Activated CD8-positive, alpha-beta memory T cell treated with anti-CD3 and anti-CD28 coated beads, Interleukin-2, amount 10 ng/mL, durations not matched to agents 7 days and 5 days (primary cell): ENCODE measurements at places on chromosomes 6 and 20.
A peak's percentile ranks its signal among the peaks of the same experiment; 100 is the strongest.

- no peaks in the 10 kb centered on the region for H3K36me3 ChIP-seq
- no peak for DNase-seq
- no peak overlapping the region for H3K27ac ChIP-seq
- no peaks in the 10 kb centered on the region for H3K4me1 ChIP-seq
Measured at GRCh38 chr20:13533946-13534345, 104.8 kb downstream of the TASP1 start.

- peak overlapping the region; percentile 28 for H3K4me3 ChIP-seq
- H3K27me3 ChIP-seq, result peaks cover 4% of the 10 kb centered on the region
- DNase-seq, result peak; percentile 89
- peak overlapping the region; percentile 80 for H3K27ac ChIP-seq
- peaks cover 17% of the 10 kb centered on the region for H3K4me1 ChIP-seq
Measured at GRCh38 chr6:34182751-34183531, 37.1 kb upstream of the GRM4 start.

DNA sequence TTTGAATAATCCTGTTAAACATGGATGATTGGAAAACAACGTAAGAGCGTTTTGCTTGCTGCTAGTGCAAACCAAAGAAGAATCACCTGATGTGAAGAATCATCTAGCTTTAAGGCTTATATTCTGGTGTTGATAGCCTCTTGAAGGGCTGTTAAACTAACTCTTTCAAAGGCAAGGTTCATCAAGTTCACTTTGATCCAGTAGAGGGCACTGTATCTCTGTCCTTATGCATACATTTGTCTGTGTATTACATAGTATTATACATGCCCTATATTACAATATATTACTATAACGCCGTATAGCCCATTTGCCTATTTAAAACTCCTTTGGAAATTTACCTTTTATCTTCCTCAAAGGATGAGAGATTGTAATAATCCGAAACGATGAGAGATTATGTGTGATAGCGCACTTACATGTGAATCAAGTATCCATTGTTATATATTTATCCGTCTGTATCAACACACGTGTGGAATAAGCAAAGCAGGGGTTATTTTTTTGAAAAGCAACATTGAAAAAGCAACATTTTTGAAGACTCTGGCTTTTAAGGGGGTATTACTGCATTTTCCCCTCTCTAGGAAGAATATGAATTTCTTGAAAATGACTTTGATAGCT lies 50.8 kb upstream of the NRN1 start:
- no peaks in the 10 kb centered on the region for H3K4me1 ChIP-seq
- H3K27me3 ChIP-seq, result peaks cover 31% of the 10 kb centered on the region
- H3K36me3 ChIP-seq, result no peaks in the 10 kb centered on the region

DNA sequence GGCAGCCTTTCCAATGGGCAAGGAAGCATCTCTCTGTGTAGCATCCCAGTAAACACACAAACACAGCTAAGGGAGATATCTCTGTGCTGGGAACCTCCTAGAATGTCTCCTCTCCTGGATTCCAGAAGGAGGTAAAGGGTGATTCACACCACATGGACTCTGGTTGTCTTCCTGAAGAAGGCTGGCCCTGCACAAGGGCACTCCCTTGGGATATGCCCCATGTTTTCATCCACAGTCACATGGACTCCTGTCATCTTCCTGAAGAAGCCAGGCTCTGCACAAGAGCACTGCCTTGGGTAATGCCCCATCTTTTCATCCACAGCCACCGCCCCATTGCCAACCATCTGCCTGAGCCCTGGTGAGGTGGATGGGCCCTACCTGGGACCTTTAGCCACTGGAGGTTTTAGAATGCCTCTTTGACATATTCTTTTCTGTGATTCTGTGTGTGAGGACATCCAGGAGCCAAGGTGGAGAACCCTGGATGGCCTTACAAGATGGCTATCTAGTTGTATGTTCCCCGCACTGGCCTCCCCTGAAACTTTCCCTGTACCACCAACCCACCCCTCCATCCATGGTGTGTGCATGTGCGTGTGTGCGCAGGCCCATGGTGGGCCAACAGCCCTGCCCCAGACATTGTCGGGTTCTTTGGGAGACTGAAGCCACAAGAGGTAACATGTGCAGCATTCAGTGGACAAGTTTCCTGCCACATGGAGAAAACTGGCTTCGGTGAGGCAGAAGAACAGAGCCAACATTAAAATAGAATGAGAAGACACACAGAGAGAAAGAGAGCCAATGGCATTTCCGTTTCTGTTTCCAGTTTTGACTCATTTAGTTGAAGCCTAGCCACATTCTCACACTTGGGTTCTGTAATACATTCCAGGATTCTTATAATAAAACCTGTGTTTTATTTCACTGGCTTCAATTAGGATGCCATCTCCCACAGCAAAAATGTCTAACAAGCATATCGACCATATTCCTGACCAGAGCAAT lies 110.2 kb upstream of the CST7 start:
- no peak overlapping the region for H3K27ac ChIP-seq
- H3K4me1 ChIP-seq, result peaks cover 10% of the 10 kb centered on the region
- H3K27me3 ChIP-seq, result peaks cover 31% of the 10 kb centered on the region
- DNase-seq, result peak; percentile 35
- H3K4me3 ChIP-seq, result no peak overlapping the region

DNA sequence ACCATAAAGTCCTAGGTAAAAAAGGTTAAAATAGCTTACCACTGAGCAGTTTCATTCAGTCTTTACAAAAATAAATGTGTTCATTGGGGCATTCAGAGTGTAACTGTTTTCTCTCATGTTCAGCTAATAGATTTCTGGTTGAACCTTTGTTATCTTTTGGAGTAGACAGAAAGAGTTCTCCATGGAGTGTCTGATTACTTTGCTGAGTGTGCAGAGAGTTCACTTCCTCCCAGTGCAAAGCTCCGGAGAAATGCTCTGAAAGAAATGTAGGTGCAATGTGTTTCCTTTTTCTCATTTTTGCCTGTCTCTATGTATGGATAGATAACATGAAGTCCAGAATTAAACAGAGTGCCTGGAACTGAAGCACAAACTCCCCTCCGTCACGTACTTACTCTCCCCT lies 52.6 kb downstream of the JAG1 start:
- DNase-seq, result no peak
- peaks cover 6% of the 10 kb centered on the region for H3K36me3 ChIP-seq
- H3K4me1 ChIP-seq, result peaks cover 3% of the 10 kb centered on the region
- no peaks in the 10 kb centered on the region for H3K27me3 ChIP-seq
- no peak overlapping the region for H3K27ac ChIP-seq

DNA sequence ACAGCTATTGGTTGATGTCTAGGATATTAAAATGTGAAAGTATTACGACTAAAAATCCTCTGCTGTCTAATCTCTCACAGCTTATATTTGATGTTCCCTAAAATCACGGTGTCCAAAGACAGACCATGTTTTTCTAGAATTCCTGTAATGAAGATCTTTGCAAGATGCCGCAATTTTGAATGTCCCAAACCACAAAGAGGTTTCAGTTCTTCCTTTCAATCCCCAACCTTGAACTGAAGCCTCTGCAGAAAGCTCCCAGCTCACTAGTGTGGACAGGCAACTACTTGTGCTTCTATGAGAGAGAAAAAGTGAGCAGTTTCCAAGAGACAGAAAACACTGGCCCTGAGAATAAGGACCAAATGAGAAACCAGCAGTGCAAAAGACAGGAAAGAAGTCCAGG lies 370.1 kb downstream of the FOXA2 start:
- no peak overlapping the region for H3K27ac ChIP-seq
- no peak for DNase-seq
- H3K4me3 ChIP-seq, result no peak overlapping the region
- H3K27me3 ChIP-seq, result no peaks in the 10 kb centered on the region
- H3K36me3 ChIP-seq, result no peaks in the 10 kb centered on the region

- no peaks in the 10 kb centered on the region for H3K27me3 ChIP-seq
- H3K27ac ChIP-seq, result no peak overlapping the region
- DNase-seq, result no peak
- peaks cover 2% of the 10 kb centered on the region for H3K36me3 ChIP-seq
- peaks cover 21% of the 10 kb centered on the region for H3K4me1 ChIP-seq
Measured at GRCh38 chr6:36934901-36935300, 19.6 kb upstream of the PI16 start.

GRCh38 chr20:15603978-15604805 lies 969.1 kb downstream of the KIF16B start:
- no peak overlapping the region for H3K4me3 ChIP-seq
- DNase-seq, result no peak
- no peaks in the 10 kb centered on the region for H3K36me3 ChIP-seq
- H3K4me1 ChIP-seq, result no peaks in the 10 kb centered on the region

GRCh38 chr20:47350691-47351545 lies 5.6 kb downstream of the ZMYND8 start:
- no peak for DNase-seq
- no peak overlapping the region for H3K27ac ChIP-seq
- no peak overlapping the region for H3K4me3 ChIP-seq
- H3K36me3 ChIP-seq, result peaks cover 33% of the 10 kb centered on the region

- no peak for DNase-seq
- H3K4me1 ChIP-seq, result no peaks in the 10 kb centered on the region
- H3K4me3 ChIP-seq, result no peak overlapping the region
- H3K36me3 ChIP-seq, result no peaks in the 10 kb centered on the region
- peaks cover 2% of the 10 kb centered on the region for H3K27me3 ChIP-seq
Measured at GRCh38 chr20:48025661-48026060, 240.4 kb upstream of the SULF2 start.

DNA sequence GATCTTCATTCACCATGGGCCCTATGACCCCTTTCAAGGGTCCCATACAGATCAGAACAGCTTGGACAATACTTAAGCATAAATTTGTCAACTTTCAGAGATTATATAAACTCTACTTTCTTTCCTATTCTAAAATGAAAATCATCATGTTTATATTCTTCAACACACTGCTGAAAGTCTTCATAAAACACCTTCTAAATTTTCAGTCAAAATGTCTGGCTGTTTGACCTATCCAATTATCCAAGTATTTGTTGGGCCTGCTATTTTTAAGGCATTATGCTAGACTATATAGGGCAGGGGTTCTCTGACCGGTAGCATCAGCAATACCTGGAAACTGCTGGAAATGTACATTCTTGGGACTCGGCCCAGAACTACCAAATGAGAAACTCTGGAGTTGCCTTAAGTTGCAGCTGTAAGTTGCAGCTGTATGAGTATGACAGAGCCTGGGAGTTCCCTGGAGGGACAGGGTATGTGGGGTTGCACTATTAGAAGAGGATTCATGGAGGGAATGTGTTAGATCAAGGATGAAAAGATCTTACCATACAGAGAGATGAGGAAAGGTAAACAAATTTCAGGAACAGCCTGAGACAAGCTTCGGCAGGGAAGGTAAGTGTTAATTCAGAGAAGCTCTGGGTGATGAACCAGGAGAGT lies 293.0 kb downstream of the ADGB start:
- H3K27me3 ChIP-seq, result peaks cover 18% of the 10 kb centered on the region
- no peak for DNase-seq
- peaks cover 13% of the 10 kb centered on the region for H3K4me1 ChIP-seq

DNA sequence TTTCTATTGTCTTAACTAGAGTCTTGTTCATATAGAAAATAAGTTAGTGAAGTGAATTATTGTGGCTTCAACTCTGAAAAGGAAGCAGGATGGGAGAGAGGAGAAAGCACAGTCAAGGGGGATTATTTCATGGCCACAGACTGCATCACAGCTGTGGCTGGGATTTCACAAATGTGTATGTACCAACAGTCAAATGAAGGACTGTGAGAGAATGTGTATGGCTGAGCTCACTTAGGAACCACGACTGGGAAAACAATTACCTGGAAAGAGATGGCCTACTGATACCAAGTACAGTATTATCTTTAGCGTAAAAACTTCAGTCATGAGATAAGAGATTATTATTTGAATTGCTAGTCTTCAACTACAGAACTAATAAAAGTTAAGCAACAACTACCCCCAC lies 54.9 kb downstream of the SESN1 start:
- peaks cover 12% of the 10 kb centered on the region for H3K4me1 ChIP-seq
- H3K27ac ChIP-seq, result no peak overlapping the region
- no peak for DNase-seq
- no peaks in the 10 kb centered on the region for H3K36me3 ChIP-seq
- peaks cover 5% of the 10 kb centered on the region for H3K27me3 ChIP-seq

DNA sequence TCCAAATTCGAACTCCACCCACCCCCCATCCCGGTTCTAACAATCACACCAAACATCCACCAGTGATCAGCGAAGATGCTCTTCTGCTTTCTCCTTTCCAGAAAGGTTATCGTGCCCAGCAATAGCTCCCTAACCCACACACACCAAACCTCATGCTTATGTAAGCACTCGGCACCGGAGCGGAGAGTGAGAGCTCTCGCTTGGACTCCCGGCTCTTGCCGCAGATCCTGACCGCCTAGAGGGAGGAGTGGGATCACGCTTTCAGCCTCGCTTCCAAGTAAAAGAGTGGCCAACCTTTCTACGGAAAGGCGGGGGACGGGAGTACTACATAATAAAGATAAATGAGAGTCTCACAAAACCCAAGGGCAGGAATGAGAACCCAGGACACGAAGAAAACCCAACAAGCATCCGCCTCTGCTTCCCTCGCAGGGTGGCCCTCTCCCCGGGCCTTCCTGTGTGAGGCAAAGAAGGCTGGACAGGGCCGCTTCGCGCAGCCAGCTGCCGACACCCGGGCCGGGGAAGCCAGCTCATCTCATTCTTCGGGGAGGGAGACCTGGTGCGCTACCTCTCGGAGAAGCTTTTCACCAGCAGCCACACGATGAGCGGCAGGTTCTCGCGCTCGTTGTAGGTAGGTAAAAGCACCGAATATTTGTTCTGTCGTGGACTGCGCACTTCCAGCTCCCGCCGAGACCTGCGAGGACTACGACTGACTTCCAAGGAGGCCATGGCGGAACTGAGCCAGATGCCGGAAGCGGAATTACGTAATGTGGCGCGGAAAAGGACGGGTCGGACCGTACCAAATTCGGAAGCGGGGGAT lies at the start of gene DPM1:
Gene DPM1 (minus strand): TSS at position 735 of the 817 bp plus-strand sequence. CDS start 9 bp downstream, at position 726.
- peaks cover 64% of the 10 kb centered on the region for H3K4me1 ChIP-seq
- H3K4me3 ChIP-seq, result peak within 1 kb of the TSS; percentile 93
- peak; percentile 92 for DNase-seq
- peak within 1 kb of the TSS; percentile 98 for H3K27ac ChIP-seq
- H3K36me3 ChIP-seq, result peaks cover 23% of the 10 kb centered on the region
- H3K27me3 ChIP-seq, result no peaks in the 10 kb centered on the region

GRCh38 chr6:75203721-75204120 lies 2.1 kb downstream of the COL12A1 start:
- H3K27ac ChIP-seq, result no peak overlapping the region
- H3K4me3 ChIP-seq, result no peak overlapping the region
- peaks cover 83% of the 10 kb centered on the region for H3K27me3 ChIP-seq
- peaks cover 6% of the 10 kb centered on the region for H3K36me3 ChIP-seq
- no peak for DNase-seq

- no peak overlapping the region for H3K27ac ChIP-seq
- no peaks in the 10 kb centered on the region for H3K4me1 ChIP-seq
- no peak for DNase-seq
- peaks cover 12% of the 10 kb centered on the region for H3K27me3 ChIP-seq
- H3K36me3 ChIP-seq, result no peaks in the 10 kb centered on the region
Measured at GRCh38 chr6:11854408-11855165, 76.0 kb upstream of the ADTRP start.

GRCh38 chr6:134921721-134922261 lies 28.1 kb downstream of the ALDH8A1 start:
- H3K36me3 ChIP-seq, result peaks cover 3% of the 10 kb centered on the region

- H3K27ac ChIP-seq, result peak overlapping the region; percentile 36
- H3K36me3 ChIP-seq, result peaks cover 54% of the 10 kb centered on the region
- no peak for DNase-seq
- H3K4me3 ChIP-seq, result no peak overlapping the region
Measured at GRCh38 chr6:119339941-119340456, 9.6 kb downstream of the MAN1A1 start.
